ENCODE measurements at places on chromosomes 16 and 17.

DNA sequence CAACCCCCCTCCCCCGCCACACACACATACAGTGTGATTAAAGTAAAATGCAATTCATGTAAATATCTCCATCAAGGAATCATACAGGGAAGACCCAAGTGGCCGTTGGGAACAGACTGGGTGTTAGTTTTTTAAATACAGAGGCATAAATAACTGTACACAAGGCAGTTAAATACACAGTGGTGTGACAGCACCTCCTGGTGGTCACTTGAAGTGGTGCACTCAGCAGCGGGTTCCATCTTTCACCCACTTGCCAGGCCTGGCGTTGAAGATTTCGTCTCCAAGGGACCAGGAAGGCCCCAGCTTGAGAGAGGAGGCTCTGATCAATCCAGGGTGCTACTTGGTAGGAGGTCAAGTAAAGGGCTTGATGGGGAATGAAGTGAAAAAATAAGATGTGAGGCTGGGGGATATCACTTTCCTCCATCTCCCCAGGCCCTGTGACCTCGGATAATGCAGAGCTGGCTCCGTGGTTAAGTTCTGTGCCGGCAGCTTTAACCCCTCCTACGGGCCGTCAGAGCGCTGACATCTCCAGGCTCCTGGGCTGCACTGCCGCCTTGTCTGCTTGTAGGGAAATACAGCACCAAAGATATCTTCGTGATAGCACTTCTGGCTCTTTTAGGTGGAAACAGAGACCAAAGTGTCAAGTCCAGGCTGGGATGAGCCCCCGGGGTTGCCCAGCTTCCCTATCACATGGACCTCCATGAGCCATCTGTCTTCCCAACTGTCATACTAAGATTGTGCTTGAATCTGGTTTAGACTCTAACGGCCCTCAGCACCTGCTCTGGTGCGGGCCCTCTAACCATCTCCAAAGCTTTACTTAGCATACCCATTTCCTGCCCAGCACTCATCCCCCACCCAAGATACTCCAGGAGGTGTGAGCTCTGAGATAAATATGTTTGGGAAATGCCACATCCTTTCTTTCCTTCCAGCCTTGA, 20.7 kb downstream of the LGALS9 start:
- DNase-seq, result peak; percentile 27

DNA sequence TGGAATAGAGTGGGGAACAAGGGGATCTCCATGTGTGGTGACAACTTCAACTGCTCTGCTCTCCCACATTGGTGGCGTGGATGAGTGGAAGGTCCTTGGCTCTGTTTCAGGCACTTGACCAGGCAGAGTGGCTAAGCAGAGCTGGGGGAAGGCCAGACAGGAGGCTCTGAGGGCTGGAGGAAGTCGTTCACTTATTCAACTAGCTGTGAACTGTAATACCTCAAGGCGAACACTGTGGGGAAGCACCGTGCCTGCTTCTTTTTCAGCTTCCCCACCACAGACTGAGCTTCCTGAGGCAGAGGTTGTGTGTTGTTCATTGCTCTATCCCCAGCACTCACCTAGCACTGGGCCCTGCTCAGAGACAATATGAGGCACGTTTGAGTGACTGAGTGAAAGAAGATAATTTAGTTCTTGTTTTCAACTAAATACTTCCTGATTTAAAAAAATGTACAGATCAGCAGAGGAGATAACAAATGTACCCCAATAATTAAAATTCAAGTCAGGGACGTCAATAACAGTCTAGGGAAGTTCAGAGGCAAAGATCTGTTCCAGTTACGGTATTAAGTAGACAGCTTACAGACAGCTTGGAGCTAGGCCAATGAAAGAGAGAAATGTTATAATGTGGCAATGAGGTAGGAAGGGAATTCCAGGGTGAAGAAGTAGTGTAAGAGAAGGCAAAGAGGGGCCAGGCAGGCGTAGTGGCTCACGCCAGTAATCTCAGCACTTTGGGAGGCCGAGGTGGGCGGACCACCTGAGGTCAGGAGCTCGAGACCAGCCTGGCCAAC, 34.7 kb downstream of the MYO18A start:
- peak; percentile 57 for DNase-seq

- no peak for DNase-seq
Observed at GRCh38 chr17:45883063-45883462, 11.3 kb upstream of the MAPT start.

- DNase-seq, result no peak
Observed at GRCh38 chr17:64002658-64003525, 4.7 kb downstream of the PRR29 start.
